Activated CD4-positive, alpha-beta T cell treated with anti-CD3 and anti-CD28 coated beads, Interleukin-2, amount 10 ng/mL, durations not matched to agents 24 days and 14 days (primary cell): ENCODE measurements at places on chromosomes 7 and 10. TPM values are rescaled to one million over a fixed set of nuclear protein-coding genes. Genes with fewer than 3 reads are reported as not detected.

Gene C10orf95
- 0.33 and 0.52 TPM in 2 replicates for total RNA-seq

Gene TAF5
- 11.9 and 12.1 TPM in 2 replicates for total RNA-seq

Gene SLC12A9
- 37.3 and 41.2 TPM in 2 replicates for total RNA-seq

Gene ACTL6B
- not detected in 2 replicates for total RNA-seq

Gene CHRM2
- not detected in 2 replicates for total RNA-seq

Gene SCART1
- total RNA-seq: 0.76 and 0.77 TPM in 2 replicates

Gene MMP21
- total RNA-seq: 0.14 TPM in 1 of 2 replicates, not detected in the other

Gene CUBN
- 0.07 and 0.40 TPM in 2 replicates for total RNA-seq

Gene LRRN3
- 53.4 and 56.5 TPM in 2 replicates for total RNA-seq
